CD8-positive, alpha-beta T cell (primary cell): ENCODE measurements at places on chromosomes 7 and 10.

- no peak for DNase-seq
Observed at GRCh38 chr10:130459851-130460490, 323.8 kb downstream of the GLRX3 start.

DNA sequence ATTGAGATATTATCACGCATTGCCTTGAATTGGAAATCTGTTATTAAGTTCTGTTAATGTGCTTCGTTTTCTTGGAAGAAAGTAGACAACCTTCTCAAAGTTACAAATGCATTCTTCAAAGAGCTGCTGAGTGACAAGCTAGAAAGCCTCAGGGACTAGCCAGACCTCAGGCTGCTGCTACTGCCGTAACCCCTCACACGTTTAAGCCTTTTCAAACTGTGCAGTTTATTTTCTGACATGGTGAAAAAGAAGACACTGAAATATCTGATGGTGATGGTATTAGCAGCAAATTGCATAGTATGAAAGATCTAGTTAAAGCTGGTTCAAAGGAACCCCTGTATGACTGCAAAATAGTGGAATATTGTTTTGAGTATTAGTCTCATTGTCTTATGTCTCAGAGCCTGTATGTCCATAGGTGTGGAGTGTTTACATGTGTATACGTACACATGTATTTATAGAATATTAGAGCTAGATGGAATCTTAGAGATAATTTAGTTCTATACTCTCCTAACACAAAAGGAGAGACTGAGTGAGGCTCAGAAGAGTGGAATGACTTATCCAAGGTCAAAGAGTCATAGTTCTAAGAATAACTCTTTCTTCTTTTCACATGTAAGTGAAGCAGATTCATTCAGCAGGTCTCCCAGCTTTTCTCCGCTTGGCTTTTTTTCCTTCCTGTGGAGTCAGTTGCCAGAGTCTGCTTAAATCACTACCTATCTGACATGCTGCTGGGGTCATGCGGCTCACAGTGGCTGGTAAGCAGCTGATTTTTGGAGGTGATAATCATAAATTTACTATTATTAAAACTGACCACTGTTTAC, 431.9 kb downstream of the PLXDC2 start:
- DNase-seq: no peak

DNA sequence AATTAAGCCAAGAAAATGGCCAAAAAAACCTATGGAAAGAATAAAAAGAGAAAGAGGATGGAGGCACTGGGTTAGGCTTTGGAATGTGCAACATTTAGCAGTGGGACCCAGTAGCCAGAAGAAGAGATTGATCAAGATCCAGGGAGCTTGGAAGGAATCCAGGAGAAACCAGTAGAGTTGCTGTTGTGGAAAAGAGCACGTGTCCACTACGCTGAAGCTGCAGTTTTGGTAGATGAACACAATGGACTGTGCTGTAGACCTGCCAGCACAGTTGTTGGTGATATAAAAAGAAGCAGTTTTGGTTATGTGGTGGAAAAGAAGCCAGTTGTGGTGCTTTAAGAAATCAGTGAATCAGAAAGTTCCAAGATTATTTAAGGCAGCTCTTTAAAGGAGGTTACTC, 802.2 kb upstream of the POM121L12 start:
- DNase-seq: no peak

DNA sequence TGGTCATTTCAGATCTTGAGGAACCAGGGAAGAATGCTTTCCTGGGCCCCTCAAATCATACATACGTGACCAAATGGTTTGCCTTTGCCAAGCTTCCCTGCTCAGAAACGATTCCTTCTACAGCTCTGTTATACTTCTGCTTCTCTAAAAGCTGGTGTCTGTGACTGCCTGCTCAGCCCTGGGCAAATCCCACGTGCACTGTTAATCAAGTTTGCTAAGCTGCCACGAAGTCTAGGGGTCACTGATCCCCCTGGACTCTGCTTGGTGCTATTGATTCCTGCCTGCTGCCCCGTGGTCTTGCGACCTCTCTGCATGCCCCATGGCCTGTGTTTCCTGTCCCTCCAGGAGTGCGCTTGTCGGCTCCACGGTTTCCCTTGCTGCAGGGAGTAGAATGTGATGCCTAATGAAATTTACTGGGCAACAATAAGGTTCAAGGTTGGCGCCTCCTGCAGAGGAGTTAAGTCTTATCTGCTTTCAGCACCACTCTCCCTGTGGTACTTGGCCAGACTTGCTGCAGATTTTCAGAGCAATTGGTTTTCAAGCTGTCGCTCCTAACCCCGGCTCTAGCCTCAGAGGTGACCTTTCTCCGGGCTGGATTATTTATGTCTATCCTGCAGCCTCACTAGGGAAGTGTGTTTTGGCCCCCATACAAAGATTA, 201.6 kb upstream of the FZD8 start:
- no peak for DNase-seq

DNA sequence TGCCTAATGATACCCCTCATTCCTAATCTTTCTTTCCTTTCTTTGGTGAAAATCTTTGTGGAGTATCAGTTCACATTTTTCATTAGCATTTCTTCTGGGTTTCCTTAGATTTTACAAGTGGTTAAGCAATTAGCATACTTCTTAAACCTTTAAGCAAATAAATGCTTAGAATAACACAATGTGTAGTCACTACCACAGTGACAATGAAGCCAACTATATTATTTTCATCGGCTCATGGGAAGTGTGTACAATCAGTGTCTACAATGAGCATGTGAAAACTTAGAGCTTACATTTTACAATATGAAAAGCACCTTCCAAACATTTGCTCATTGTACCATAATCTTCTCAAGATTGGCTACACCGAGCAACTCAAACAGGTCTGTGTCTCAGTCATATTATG, 176.2 kb upstream of the PLXNA4 start:
- DNase-seq: no peak

- DNase-seq: no peak
Observed at GRCh38 chr10:86363184-86363832, 3.3 kb downstream of the GRID1 start.

DNA sequence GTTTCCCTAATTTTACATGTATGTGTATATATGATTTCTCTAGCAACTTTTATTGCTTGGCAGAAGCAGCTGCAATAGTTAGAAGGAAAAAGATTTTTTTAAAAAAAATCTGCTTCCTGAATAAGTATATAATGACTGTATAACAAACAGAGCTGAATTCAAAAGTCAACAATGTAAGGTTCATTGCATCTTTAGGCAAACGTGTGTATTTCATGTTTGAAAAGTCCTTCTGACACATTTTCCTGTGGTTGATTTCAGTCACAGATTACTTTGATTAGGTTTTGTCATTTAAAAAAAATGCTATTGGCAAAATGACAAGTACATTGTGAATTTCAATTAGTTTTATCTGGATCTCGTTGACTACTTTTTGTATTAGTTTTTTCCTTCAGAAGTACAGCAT, 231.0 kb downstream of the CSTF2T start:
- no peak for DNase-seq

DNA sequence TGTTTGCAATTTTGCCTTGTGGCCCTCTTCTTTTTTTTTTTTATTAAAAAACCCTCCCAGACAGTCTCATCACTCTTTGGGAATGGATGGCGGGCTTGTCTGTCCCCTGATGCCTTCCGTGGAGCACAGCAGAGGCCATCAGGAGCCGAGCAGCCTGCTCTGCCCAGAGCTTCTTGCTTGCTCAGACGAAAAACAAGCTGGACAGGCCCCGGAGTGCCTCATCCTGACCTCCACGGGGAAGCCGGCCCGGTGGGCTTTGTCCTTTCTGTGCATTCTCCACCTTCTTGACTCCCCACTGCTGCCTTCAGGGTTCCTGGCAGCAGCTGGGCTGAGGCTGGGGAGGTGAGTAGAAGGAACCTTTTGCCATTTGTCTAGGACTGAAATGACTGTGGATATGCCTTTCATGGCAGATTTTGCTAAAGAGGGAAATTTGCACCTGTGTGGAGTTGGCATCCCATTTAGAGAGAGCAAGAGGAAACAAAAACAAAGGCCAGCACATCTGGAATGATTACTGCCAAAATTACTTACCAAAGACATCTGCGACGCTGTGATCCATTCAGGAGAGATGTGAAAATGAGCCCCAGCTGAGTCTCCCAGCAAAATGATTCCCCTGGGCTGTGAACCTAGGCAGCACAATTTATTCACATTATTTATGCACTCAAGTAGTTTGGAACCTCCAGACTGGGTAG, 108.3 kb downstream of the AOAH start:
- DNase-seq: no peak

GRCh38 chr10:119831656-119832055, 41.0 kb downstream of the MCMBP start:
- DNase-seq: no peak

- no peak for DNase-seq
Observed at GRCh38 chr7:128895320-128895719, 15.2 kb downstream of the KCP start.

DNA sequence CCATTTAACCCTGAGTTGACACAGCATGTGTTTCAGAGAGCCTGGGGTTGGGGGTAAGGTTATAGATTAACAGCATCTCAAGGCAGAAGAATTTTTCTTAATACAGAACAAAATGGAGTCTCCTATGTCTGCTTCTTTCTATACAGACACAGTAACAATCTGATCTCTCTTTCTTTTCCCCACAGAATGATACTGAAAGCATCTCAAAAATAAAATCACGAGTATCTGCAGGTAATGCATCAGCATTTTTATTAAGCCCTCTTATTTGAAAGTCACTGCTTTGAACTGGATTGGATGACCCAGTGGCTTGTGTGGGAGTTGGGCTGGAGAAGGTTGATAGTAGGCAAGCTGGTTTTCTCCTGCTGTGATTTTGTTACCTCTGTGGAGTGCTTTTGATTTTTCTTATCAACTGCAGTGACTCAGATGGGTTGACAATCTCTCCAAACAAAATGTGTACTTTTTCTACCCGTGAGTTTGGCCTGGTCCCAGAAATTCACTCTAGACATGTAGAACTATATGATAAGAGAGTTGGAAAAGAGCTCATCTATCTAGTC, 253.5 kb upstream of the PRKCQ start:
- DNase-seq: no peak

GRCh38 chr7:156496363-156496769, 144.2 kb upstream of the RNF32 start:
- DNase-seq: no peak

GRCh38 chr10:126259760-126260479, 128.4 kb downstream of the ADAM12 start:
- no peak for DNase-seq

- no peak for DNase-seq
Observed at GRCh38 chr7:114375907-114376306, 38.7 kb upstream of the FOXP2 start.

DNA sequence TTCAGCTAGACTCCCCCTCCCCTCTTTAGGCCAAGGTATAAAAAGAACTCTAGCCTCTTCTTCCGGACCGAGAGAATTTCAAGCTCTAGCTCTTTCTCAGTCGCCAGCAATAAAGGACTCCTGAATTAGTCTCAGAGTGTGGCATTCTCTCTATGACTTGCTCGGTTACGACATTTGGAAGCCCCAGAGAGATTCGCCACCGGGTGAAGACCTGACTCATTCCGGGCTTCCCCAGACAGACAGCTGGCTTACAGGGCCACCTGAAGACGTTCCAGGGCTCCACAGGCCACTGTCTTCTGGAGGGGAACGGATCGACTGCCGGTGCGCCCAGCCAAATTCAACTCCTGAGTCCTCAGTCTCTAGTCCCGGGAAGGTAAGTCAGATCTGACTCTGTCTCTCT, at the start of gene AKR1B15:
TSS of gene AKR1B15 (plus strand) at position 234 of the 400 bp plus-strand sequence. CDS start 15,510 bp downstream, outside the sequence.
- no peak for DNase-seq

DNA sequence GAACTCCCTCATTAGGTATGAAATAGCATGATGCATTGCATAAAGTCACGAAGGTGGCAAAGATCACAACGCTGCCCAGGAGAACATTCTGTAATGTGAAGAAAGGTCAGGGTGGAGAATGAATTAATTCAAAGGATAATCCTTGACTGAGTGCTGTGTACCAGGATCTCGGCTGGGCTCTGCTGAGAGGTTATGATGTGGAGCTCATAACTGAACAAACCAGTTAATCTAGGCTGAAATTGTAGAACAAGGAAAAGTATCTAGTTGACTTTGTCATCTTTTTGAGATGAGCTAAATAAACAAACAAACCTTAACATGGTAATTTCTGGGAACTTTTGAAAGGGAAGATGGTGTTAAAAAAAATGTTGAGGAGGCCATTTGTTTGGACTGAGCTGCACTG, 6.1 kb downstream of the MSMB start:
- DNase-seq: no peak

- DNase-seq: no peak
Observed at GRCh38 chr7:53050433-53050832, 15.0 kb downstream of the POM121L12 start.

DNA sequence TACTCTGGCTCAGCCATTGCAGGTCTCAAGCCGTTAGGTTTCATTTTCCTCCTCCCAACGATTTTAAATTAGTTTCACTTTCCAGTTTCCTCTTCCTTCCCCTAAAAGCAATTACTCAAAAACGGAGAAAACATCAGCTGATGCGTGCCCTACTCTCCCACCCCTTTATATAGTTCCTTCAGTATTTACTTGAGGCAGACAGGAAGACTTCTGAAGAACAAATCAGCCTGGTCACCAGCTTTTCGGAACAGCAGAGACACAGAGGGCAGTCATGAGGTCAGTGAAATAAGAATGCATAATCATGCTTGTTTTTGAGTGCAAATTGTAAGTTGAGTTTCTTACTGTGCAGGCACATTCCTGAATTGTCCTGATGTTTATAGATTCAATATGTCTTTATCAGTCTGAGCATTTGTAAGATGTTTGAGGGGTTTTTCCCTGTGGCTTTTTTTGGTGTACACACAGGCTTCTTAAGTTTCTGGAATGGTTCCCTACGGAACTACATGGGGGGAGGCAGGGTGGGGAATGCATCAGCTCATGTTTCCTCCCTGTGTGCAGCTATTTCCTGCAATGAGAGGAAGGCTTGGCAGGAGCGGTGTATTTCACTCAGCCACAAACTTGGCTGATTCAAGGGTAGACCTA, at the start of gene IFIT3:
TSS of gene IFIT3 (plus strand) at position 195 of the 639 bp plus-strand sequence. CDS start at position 272, 77 bp downstream.
- DNase-seq: no peak

GRCh38 chr7:142508251-142508650, 241.0 kb upstream of the PRSS1 start:
- DNase-seq: no peak

DNA sequence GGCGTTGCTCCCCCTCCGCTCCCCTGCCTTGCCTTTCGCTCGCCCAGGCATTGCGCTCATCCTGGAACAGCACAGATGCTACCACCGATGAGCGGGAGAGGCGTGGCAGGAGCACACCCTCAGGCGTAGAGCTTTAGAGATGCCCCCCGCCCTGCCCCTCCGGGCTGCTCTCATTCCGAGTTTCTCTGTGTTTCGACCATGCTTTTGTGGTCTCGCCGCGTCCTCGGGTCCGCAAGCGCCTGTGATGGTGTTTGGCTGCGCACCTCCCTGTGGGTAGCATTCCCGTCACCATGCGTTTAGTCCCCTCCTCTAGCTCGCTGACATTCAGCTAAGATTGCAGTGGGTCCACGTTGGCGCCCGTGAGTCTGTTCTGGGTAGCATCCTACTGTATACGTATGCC, 18.7 kb downstream of the NOM1 start:
- DNase-seq: no peak
